ENCODE measurements at places on chromosomes 13 and 19.

DNA sequence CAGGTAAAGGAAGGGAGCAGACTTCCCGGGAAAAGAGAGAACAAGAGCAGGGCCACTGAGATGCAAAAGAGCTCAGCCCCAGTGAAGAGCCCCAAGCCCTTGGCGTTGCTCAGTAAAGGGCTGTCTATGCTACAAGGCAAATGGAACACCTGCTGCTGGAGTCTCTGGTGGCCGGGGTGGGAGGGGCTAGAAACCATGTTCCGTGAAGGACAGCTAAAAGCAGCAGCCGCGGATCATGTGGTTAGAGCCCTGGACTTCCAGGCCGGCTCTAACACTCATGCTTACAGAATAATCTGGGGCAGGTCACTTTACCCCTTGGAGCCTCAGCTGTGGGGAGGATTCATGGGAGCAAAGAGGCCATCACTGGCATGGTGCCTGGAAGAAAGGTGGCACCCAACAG is 17.8 kb downstream of the POU2F2 start:
- no peak for DNase-seq

DNA sequence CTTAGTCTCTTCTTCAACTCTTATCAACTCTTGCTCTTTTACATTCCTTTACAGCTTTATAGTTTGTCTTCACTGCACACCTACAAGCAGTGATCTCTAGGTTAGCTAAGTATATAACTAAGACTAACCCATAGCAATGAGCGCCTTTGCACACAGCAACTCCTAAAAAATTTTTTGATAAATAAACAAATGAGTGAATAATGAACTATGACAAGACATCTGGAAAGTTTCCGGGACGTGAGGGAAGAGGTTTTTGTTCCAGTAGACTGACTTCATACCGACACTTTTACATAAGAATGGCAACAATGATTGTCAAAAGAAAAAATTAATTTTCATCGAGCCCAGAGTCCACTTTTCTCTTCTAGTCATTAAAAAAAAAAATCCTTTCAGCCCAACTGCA is 98.3 kb downstream of the ELF1 start:
- no peak for DNase-seq

- DNase-seq, result no peak
Observed at GRCh38 chr13:30848332-30849027, 57.6 kb upstream of the MEDAG start.

DNA sequence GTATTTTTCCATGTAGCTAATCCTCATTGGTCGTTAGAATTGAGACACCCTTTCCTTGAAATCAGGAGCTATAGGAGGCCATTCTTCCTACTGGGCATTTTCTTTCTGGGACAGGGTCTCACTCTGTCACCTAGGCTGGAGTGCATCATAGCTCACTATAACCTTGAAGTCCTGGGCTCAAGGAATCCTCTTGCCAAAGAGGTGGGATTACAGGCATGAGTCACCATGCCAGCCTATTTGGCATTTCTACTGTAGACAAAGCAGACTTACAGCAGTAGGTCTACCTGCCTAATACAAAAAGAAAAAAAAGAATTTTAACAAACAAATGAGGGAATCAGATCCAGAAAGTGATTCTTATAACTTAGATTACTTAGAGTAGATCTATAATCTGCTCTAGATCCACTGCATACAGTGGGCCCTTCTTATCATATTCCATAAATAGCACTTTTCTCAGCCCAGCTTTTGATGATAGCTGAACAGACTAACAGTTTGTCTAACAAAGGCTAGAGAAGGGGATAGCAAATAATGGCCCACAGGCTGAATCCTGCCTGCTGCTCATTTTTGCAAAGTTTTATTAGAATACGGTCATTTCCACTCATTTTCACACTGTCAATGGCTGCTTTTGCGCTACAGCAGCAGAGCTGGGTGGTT is 36.7 kb upstream of the USPL1 start:
- no peak for DNase-seq

- no peak for DNase-seq
Observed at GRCh38 chr13:44184740-44185139, 188.9 kb upstream of the SERP2 start.

DNA sequence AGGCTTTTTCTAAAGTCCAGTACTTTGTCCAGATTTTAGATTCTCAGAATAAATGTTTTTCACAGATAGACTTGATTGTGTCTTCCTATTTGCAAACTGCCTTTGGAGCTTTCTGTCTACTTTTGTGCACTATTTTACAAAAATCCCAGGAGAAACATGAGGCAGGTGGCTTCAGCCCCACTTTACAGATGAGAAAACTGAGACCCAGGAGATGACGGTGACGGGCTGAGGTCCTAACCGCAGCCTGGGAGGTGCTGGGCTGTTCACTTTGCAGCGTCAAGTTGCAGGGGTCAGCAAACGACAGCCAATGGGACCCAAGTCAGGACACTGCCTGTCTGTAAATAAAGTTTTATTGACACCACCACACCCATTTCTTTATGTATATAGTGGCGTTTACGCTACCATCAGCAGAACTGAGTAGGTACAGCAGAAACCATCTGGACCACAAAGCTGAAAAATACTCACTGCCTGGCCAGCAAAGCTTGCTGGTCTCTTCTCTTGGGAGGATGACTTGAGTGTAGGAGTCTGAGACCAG is 6.8 kb upstream of the KDM4B start:
- DNase-seq, result no peak
